Anterior cingulate cortex (tissue), 58 donors: ENCODE measurements at places on chromosomes 3 and 15.
A peak's percentile ranks its signal among the peaks of the same experiment; 100 is the strongest.

GRCh38 chr15:95784508-95784907, 546.0 kb upstream of the NR2F2 start:
- DNase-seq, result no peak

- no peak for DNase-seq
Measured at GRCh38 chr3:177282119-177282655, 84.9 kb upstream of the TBL1XR1 start.

DNA sequence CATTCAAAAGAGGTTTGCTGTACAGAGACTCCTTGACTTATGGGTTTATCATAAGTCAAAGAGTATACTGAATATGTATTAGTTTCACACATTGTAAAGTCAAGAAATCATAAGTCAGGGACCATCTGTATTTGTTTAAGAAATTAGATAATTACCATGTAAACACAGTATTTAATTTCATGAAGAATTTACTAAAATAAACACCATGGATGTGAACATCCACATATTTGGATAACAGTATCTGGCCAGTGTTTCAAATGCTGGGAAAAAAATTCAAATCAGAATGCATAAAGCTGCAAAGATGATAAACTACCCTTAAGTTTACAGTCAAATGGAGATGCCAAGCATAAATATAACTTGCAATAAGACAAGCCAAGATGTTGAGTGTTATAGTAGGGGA, 17.0 kb downstream of the MYNN start:
- no peak for DNase-seq

- DNase-seq, result no peak
Measured at GRCh38 chr3:61571516-61572336, 10.4 kb downstream of the PTPRG start.

- no peak for DNase-seq
Measured at GRCh38 chr15:45586601-45587094, 531 bp upstream of the BLOC1S6 start.

DNA sequence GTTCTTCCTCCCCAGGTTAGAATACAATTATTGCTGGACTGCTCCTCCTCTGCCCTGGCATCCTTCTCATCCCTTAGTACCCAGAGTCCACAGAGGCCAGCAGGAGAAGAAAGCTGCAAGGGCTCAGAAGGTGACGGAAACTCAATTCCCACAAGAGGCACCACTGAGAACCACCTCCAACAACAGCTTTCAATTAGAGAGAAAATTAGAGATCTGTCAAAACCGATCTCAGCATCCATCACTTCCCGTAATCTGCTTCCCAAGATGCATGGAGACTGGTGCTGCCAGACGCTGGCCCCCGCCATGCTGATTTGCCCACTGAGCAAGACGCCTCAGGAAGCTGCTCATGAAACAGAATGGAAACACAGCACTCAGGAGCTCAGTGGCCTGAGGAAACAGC, 135.0 kb upstream of the PRICKLE2 start:
- no peak for DNase-seq

GRCh38 chr3:192958219-192958872, 40.7 kb upstream of the MB21D2 start:
- DNase-seq, result no peak

DNA sequence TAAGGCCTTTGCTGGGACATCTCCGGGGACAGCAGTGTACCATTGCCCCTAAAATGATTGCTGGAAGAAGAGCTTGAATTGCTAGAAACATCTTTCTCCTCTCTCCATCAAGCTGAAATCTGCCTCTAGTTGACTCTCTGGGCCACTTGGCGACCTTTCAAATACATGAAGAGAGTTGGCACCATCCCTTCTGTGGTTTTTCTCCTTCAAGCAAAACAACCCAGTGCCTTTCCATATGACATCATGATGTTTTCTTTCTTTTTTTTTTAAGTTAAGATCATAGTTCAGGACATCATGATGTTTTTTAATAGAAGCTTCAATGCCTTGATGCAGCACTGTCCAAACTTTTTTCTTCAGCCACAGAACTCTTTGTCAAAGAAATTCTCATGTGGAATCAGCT, 144.0 kb upstream of the PTPRG start:
- no peak for DNase-seq

- DNase-seq, result no peak
Measured at GRCh38 chr3:159971311-159971710, 17.3 kb upstream of the IL12A start.

- DNase-seq, result no peak
Measured at GRCh38 chr3:78911394-78911793, 856.4 kb downstream of the ROBO1 start.

- peak; percentile 70 for DNase-seq
Measured at GRCh38 chr3:139935016-139935865, at the start of gene CLSTN2. TSS of gene CLSTN2 (plus strand) at chr3:139935185.

- DNase-seq, result no peak
Measured at GRCh38 chr3:19961960-19962359, 15.1 kb downstream of the RAB5A start.

DNA sequence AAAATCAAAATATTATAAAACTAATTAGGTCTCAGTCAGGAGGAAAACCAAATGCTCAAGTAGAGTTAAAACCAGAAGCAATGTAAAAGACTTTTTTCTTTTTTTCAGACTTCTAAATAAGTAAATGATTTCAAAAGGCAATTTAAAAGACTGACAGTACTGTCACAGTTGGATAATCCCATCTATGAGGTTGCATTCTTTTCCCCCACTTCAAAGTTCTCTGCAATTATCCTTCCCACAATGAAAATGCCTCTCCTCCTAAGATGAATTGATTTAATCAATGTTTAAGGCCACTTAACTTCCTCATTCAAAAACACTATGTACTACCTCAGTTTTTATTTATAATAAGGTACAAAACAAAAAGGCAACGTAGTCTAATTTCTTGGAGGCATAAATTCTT, 8.1 kb downstream of the MRPL3 start:
- no peak for DNase-seq

- no peak for DNase-seq
Measured at GRCh38 chr3:114081037-114081436, 24.5 kb downstream of the QTRT2 start.

DNA sequence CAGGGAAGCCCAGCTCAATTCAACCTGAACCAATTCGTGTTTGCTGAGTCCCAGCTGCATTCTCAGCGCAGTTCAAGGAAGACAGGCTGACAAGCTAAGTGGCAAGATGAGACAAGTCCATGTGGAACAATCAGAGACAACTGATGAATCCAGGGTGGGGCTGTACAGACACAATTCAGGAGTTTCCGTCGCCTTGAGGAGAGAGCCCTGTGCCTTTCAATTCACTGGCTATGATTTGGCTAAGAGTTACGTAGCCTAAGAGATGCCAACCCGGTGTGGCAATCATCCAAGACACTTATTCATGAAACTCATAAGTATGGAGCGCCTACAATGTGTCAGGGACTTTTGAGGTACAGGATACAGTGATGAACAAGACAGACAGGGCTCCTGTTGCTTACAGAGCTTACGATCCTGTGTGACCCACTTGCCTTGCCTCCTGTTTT, 15.5 kb upstream of the ZBED2 start:
- no peak for DNase-seq

DNA sequence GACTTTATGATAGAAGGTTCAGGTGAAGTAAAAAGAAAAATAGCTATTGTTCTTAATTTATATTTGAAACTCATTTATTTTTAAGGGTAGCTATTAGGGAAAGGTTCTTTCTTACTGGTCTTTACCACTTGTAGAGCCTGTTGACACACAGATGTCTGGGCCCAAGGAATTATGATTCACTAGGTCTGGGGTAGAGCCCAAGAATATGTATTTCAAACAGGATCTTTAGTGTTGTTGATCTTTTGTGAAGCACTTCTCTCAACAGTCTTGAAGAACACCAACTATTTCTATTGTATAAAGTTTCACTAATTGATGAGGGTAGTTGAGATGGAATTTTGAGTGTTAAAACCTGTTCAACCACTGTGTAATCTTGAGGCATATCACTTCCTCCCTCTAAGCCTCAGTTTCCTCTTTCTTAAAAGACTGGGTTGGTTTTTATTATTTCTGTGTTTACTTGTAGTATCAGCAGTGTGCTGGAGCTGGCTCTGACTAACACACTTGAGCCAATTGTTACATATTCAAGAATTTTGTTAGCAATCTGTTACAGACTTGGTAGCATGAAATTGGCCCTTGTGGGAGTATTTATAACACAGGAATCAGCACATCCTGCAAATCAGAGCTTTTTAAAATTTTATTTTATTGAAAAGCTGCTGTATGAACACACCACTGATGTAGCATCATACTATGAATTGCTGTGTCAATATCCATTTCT, 155.9 kb downstream of the RBMS3 start:
- DNase-seq, result no peak

DNA sequence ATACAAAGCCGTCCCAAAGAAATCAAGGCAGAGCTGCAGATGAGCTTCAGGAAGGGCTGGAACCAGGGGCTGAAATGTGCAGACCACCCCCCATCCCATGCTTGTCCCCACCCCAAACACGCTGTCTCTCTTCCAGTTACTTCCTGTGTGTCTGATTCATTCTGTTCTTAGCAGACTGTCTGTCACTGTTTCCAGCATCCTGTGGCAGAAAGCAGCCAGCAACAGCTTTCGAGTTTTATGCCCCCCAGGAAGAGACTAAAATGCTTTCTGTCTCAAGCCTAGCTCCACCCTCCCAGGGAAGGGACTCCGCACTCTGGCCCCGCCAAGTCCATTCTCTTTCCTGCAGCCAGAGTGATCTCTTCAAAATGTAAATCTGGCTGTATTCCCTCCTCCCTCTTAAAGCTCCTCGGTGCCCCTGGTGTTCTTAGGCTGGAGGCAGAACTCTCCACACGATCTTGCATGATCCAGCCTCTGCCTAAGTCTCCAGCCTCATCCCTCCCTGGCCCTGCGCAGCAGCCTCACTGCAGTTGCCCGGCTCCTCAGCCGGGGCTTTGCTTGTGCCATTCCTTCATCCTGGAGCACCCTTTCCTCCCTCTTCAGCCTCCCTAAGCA, 41.5 kb downstream of the HRH1 start:
- no peak for DNase-seq

- DNase-seq, result no peak
Measured at GRCh38 chr15:60949039-60949977, 279.8 kb downstream of the RORA start.

DNA sequence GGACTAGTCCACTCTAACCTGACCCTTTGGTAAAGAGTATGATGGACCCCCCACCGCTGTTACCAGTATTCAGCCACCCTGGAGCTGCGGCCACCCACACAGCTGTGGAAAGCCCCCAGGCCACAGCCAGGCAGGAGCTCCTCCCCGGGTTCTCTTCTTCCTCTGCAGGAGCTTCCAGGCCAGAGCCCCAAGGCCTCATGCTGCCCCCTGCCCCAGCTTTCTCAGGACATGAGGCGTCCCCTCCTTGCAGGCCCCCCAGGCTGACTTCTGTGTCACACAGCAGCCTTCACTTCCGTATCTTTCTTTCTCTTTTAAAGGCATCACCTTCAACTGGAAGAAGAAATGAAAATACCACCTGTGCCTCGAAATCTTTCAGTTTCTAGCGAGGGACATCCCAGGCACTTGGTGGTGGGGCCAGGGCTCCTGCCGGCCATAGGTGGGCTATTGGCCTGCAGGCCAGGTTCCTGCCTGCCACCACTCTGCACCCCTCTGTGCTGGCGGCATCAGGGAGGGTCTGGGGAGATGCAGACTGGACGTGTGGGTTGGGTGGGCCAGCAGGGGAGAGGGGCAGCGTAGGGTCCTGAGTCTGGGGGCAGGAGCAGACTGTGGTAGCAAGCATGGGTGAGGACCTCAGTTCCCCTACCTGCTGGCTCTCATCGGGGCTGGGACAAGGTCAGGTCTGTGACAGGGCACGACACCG, 19.9 kb downstream of the KLF13 start:
- DNase-seq, result no peak

DNA sequence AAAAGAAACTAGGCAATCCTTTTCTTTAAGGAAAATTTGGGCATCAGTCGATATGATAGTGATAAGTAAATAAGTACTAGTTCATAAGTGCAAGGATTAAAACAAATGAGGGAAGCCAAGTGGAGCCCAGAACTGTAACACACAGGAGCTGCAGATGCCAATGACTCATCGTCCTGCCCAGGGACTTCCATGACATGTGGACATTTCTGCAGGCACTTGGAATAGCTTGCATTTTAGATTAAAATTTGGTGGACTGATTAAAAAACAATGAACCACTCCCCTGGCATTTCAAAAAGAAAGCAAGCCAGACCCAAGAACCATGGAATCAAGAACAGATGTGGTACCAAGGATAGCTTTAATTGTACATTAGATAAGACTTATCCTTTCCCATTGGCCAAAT, 2.9 kb downstream of the SAMD7 start:
- no peak for DNase-seq

GRCh38 chr3:138360869-138361525, 12.6 kb downstream of the MRAS start:
- no peak for DNase-seq
